Astrocyte of the hippocampus (primary cell): ENCODE measurements at places on chromosomes 4 and X.
A peak's percentile ranks its signal among the peaks of the same experiment; 100 is the strongest.

DNA sequence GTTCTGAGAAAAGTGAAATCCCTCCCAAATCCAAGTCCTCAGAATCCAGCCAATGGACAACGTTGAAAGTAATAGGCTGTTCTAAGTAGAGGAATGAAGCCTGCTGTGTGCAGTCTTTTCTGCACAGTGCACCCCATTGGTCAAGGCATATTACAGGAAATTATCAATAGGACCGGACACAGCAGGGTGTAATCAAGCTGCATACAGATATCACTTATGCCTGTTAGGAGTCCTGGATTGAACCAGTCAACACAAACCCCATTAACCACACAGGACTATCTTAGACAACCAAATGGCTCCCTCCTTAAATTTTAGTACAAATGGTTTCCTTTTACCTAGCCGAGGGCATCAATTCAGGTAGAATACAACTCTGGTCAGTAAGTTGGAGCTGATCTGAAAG lies 34.2 kb upstream of the MAGEA8 start:
- DNase-seq, result no peak

- DNase-seq, result no peak
Observed at GRCh38 chrX:71922686-71923085, 12.0 kb downstream of the NHSL2 start.

- peak; percentile 35 for DNase-seq
Observed at GRCh38 chr4:3009422-3009821, 46.1 kb downstream of the GRK4 start.

DNA sequence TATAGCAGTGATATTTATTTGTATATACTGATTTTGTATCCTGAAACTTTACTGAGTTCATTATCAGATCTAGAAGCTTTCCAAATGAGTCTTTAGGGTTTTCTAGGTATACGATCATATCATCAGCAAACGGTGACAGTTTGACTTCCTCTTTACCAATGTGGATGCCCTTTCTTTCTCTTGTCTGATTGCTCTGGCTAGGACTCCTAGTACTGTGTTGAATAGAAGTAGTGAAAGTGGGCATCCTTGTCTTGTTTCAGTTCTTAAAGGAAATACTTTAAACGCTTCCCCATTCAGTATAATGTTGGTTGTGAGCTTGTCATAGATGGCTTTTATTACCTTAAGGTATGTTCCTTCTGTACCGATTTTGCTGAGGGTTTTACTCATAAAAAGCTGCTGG lies 37.5 kb downstream of the CBR4 start:
- no peak for DNase-seq

DNA sequence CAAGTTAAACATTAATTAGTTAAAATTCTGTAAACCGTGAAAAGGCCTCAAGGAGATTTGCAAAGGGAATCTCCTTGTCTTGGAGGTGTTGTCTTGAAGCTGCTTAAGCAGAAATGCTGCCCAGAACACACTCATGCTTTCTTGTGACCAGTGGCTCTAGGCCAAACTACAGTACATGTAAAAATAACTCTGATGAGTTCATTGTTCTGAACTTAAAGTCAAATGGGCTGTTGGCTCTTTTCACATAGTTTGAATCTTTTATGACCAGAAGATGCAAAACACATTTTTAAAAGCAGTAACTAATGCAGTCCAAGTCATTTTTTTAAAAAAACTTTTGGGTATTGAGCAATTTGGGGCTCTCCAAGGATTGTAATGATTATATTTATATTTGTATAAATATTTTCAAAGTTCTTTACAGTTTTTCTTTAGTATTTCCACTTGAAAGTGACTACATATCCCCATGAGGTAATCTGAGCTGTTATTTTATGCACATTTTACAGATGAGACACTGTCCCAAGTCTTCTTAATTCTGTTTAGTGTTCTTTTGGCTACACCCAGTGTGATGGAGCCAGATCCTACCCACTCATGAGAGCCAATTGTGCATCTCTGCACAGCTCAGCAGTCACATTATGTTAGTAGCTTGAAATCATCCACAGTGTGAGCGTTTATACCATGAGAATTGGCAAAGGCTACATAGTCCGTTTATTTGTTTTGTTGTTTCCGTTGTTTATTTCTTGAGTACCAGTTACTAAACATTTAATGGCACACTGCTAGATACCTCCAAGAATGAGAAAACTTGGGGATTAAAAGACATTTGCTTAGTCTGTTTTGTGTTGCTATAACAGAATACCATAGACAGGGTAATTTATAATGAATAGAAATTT lies 112.8 kb upstream of the ATXN3L start:
- DNase-seq, result peak; percentile 84

- DNase-seq, result no peak
Observed at GRCh38 chrX:9775930-9776329, 10.3 kb upstream of the GPR143 start.

DNA sequence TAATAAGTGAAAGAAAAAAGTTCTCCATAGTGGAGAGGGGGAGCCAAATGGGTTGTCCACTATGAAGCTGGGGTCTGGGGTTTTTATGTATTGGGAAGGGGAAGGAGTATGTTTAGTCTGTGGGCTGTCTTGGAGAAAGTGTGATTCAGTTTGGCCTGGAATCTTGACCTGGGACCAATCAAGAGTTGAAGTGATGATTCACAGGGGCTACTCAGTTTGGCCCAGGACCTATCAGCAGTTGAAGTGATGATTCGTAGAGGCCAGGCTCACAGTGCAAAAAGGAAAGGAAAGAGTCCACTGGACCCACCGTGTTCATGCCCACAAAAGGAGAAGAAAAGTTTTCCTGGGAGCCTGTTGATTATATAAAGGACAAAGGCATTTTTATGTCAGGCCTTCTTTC lies 47.3 kb upstream of the RAB9B start:
- peak; percentile 16 for DNase-seq

DNA sequence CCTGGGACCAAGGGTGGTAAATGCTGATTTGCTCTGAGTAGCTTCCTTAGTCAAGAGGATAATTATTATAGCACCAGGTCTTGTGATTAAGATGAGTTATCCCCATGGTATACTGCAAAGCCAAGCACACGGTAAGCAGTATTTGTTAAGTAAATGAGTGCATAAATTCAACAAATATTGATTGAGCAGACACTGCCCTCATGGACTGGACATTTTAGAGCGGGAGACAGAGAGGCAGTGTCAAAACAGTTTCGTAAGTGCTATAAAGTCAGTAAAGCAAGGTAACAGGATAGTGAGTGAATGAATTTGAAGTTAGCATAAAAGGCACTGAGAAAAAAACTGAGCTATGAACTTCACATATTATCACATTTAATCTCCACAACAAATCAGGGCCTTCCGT lies 13.9 kb downstream of the PHF8 start:
- DNase-seq, result no peak

DNA sequence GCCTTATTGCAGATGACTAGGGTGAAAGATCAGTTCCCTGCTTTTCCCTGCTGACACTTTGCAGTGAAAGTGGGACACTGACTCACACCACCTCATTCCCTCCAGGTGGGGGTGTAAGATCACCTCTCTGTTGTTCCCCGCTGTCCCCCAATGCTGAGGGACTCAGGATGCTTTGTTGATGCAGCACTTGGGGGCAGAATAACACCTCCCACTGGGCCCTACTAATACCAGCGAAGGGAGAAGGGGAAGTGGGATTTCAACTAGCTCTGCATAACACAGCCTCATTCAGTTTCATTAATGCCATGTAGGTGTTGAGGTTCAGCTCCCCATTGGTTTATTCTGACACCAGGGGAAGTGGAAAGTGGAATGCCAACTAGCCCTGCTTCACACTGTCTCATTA lies 43.6 kb upstream of the IL1RAPL2 start:
- DNase-seq, result no peak

DNA sequence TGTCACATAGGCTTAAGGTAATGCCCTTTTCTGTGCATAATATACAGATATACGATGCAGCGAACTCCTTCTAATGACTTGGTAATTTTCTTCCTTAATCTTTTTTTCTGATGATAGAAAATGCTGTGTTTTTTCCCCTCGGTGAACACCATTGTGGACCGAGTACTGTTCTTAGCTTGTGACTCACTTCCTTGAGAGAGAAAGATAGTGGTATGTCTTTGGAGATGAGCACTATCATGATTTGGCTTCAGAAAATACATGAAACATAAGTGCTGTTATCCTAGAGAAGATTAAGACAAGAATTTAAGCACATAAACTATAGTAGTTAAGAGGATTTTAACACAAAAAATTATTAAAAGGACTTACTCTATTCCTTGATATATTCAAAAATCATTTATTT lies 63.9 kb downstream of the RS1 start:
- DNase-seq, result no peak

DNA sequence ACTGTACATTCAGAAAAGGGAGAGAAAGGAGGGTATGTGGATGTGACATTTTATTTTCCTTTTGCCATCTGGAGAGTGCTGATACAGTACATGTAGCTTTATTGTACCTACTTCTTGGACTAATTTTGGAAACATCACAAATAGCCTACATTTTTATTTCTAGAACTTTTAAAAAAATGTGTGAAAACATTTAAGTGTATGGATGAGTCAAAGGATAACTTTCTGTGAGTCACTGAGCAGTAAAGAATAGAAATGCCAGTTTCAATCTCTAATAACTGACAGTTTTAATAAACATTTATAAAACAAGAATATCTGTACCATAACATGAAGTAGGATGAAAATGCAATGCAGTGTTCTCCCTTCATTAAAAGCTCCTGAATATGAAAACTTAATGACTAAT lies 374.4 kb upstream of the NWD2 start:
- DNase-seq, result no peak

- no peak for DNase-seq
Observed at GRCh38 chr4:22427675-22428074, 88.2 kb downstream of the ADGRA3 start.

DNA sequence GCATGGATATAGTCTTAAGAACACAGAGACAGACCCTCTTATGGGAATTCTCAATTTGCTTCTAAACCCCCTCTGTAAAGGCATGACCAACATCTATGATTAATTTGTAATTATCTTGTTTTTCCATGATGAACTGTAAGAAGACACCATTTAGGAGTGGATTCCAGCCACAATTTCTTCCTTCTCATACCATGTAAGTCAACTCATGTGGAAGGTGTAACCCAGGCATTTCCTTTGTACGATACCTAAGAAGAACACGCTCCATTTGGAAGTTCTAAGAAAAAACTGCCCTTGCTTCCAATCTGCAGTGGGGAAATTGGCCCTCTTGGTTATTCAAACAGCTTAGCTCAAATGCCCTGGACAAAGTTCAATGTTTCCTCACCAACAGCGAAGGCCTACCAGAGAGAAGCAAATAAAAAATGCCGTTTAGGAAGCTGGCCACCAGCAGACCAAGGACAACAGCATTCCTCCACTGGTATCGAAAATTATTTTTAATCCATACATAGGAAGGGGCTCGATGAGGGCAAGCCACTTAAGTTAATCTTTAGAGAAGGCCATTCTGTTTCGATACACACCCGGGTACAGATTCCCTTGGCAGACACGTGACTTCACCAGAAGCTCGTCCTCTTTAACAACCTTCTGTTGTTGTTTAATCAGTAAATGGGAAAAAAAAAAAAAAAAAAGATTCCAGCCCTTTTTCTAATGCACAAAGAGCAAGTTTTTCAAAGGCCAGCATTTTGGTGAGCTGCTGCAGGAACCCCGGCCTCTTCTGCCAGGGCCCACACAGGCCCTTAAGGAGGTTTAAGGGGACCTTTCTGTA lies 2.6 kb downstream of the DHRSX start:
- DNase-seq, result peak; percentile 55

DNA sequence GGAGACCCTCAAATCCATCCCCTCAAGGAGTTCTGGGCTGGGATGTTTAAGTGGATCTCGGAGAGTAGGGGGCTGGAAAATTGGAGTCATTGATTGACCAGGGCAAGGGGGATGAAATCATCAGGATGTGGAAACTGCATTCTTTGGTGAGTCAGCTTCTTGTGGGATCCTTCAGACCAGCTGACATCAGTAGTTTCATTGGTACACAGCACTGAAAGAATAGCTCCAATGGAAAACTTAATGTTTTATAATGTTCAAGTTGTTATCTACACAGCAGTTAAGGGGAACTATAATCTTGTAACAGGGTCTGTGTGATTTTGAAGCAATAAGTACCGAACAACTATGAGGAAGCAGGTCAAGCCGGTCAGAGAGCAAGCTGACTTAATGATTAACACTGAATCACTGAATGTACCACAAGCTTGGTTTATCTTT lies 506.1 kb downstream of the RPA4 start:
- DNase-seq, result peak; percentile 73

- no peak for DNase-seq
Observed at GRCh38 chrX:140923118-140923517, 79.3 kb upstream of the SPANXB1 start.

GRCh38 chr4:30879855-30880598 lies 159.9 kb downstream of the PCDH7 start:
- DNase-seq, result no peak

DNA sequence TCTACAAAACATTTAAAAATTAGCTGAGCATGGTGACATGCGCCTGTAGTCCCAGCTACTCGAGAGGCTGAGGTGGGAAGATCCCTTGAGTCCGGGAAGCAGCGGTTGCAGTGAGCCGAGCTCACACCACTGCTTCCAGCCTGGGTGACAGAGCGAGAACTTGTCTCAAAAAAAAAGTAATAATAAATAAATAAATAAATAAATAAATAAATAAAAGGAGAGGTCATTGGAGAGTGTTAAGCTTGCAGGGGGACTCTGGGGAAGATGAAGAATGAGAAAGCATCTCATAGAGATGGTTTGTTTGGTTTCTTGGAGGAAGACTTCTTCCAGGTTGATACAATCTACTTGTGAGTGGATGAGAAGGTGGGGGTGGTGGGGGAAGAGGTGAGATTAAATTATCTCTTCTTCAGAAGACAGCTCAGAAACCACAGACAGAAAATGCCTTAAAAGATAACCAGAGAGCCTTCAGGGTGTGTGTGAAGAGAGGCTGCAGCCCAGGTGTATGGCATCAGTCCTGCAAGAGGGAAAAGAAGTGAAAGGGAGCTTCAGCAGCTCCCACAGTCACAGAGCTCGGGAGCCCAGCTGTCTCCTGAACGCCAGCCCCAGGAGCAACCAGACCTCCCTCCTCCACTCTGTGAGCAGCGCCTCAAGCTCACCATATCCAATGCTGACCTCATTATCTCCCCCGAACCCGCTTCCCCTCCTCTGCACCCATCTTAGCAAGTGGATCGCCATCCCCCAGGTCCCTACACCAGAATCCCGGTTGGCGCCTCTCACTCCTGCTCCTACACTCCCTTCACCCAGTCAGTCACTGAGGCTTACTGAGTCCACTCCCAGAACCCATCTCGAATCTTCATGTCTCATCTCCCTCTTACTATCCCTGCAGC lies 48.2 kb downstream of the RBM47 start:
- no peak for DNase-seq

GRCh38 chr4:183674153-183674552 lies 15.1 kb downstream of the TRAPPC11 start:
- no peak for DNase-seq

DNA sequence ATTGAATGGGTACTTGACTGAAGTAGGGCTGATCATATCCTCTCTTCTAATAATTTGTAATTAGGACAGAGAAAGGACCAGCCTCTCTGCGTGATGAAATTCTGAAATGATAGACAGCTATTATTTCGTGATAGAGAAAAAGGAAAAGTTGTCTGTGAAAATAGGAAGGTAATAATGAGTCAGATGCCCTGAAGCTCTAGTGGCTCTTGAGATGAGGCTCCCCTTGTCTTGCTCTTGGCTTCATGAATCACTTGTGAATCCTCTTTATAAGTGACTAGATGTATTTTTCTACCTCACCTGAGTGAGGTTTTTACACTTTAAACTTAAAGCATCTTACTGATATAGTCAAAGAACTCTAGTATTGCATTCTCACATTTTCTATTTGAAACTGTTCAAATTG lies 888.9 kb downstream of the PCDH18 start:
- DNase-seq, result no peak

- DNase-seq, result no peak
Observed at GRCh38 chr4:70628444-70628843, at the start of gene ENAM. Gene ENAM, plus strand, starts transcription at chr4:70628744. Its CDS starts 757 bp downstream, at chr4:70629501.

GRCh38 chr4:752196-752861 lies 46.7 kb downstream of the PCGF3 start:
- peak; percentile 38 for DNase-seq
